ENCODE measurements at places on chromosomes 7 and 10.

GRCh38 chr7:29453021-29453420 lies 110.6 kb upstream of the PRR15 start:
- no peak for DNase-seq

DNA sequence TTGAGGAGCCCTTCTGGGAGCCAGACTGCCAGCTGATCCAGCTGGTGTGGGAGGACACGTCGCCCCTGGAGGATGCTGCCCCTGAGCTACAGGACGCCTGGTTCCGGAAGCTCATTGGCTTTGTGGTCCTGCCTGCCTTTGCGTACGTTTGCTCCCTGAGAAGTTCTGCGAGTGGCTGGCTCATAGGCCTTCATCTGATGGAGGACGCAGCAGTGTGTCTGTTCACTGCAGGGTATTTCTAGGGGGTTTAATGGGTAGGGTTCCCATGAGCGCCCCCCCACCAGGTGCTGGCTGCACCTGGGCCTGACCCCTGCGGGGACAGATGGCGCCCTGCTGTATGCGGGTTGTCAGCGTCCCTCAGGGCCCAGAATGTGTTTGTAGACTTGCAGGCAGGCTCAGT lies 5.0 kb downstream of the PAOX start:
- no peak for DNase-seq

- no peak for DNase-seq
Observed at GRCh38 chr7:126487728-126488442, 764.9 kb downstream of the GRM8 start.

DNA sequence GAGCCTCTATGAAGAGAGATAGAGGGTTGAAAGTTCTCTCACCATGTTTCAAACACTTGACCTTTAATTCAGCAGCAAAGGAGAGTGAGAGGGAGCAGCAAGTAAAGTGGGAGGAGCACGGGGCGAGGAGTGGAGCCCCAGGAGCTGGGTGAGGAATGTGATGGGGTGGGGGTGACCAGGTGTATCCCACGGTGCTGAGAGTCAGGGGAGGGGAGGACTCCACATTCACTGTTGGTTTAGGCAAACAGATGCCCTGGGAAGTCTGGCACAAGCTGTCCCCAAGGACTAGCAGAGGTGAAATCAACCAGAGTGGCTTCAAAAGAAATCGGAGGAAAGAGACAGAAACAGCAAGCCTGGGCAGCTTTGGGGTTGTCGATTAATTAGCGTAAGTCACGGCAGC lies 101.8 kb upstream of the PITRM1 start:
- no peak for DNase-seq

- no peak for DNase-seq
Observed at GRCh38 chr7:41979834-41980307, 257.1 kb downstream of the GLI3 start.

DNA sequence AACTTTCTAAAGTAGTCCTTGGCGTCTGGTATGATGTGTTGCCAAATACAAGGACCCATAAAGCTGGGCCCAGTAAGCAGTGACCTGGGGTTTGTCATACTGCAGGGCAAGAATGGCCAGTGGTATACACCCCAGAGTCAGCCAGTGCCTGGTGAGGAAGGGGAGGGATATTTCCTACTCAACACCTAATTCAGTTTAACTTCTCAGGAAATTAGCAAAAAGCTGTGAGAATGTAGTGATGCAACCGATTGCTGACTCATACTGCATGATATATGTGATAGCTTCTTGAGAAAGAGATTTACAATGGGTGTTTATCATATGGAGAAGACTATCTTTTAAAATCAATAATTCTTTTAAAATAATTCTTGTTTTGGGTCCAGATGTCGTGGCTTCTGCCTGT lies 889.3 kb upstream of the CELF2 start:
- DNase-seq = no peak

DNA sequence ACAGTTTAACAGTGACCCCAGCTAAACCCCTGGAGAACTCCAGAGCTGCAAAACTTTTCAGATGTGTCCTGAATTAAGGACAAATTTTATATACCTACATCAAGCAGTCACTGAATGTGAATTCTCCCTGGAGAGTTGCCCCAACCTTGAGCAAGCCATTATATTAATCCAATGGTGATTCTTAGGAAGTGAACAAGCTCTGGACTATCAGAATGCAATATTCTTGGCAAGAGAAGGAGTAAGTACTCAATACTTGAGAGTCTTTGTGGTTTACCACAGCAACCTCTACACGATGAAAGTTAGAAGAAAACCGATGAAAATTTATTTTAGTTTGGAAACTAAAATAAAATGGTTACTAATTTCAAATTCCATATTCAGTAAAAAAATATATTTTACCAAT lies 19.3 kb upstream of the ZNF365 start:
- DNase-seq = no peak

- no peak for DNase-seq
Observed at GRCh38 chr7:151572136-151572535, 52.4 kb upstream of the RHEB start.

- no peak for DNase-seq
Observed at GRCh38 chr7:139340808-139341057, 404 bp upstream of the FMC1 start.

DNA sequence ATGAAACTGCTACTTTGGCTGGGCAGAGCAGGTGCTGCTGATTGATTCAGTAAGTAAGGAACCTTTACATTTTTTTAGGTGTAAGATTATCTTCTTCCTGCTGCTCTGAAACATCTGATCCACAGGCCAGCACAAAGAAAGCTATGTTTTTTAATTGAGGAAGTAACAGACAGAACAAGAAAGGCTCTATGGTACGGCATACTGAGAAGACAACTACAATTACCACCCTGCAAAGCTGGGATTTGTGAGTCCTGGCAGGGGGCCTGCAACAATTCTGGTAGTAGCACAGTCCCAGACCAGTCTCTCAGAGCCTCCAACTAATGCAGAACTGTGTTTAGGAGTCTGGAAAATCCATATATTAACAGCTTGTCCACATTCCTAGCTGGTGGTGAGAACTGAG lies 103.0 kb upstream of the LRRTM3 start:
- DNase-seq = no peak

DNA sequence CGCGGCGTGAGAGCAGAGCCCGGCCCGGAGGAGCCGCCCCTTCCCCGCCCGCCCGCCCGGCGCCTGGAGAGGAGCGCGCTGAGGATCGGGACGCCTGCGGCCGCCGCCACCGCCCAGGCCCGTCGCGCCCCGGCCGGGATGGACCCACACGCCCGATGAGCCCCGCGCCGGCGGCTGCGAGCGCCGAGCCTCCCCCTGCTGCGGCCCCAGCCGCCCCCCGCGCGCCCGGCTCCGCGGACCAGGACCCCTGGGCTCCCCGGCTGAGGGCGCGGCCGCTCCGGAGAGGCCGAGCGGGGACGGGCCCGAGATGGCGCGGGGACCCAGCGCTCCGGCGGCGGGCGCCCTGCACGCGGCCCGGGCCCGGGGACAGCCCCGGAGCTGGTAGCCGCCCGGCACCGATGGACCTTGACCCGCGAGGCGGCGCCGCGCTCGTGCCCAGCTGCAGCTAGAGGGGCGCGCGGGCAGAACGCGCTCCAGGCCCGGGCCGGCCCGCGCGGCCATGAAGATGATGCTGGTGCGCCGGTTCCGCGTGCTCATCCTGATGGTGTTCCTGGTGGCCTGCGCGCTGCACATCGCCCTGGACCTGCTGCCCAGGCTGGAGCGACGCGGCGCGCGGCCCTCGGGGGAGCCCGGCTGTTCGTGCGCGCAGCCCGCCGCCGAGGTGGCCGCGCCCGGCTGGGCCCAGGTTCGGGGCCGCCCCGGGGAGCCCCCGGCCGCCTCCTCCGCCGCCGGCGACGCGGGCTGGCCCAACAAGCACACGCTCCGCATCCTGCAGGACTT lies 520 bp downstream of the FAM20C start:
- no peak for DNase-seq

- no peak for DNase-seq
Observed at GRCh38 chr10:50896721-50897120, 11.3 kb upstream of the A1CF start.

- no peak for DNase-seq
Observed at GRCh38 chr10:97278491-97278989, 13.9 kb downstream of the ARHGAP19 start.

- no peak for DNase-seq
Observed at GRCh38 chr7:67754651-67755050, 758.0 kb downstream of the TYW1 start.

DNA sequence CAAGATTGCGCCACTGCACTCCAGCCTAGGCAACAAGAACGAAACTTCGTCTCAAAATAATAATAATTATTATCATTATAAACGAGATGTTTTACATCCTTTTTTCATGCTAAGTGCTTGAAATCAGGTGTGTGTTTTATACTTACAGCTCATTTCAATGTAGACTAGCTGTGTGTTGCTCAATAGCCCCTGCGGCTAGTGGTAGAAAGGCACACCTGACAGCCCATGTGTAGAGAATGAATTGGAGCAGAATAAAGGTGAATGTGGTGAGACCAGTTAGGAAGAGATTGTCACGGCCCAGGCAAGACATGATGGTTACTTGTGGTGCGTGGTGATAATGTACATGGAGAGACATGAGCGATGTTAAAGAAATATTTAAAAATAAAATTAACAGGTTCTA lies 86.7 kb upstream of the TMEM26 start:
- DNase-seq = no peak

GRCh38 chr10:28012990-28013515 lies 14.2 kb upstream of the ODAD2 start:
- no peak for DNase-seq

DNA sequence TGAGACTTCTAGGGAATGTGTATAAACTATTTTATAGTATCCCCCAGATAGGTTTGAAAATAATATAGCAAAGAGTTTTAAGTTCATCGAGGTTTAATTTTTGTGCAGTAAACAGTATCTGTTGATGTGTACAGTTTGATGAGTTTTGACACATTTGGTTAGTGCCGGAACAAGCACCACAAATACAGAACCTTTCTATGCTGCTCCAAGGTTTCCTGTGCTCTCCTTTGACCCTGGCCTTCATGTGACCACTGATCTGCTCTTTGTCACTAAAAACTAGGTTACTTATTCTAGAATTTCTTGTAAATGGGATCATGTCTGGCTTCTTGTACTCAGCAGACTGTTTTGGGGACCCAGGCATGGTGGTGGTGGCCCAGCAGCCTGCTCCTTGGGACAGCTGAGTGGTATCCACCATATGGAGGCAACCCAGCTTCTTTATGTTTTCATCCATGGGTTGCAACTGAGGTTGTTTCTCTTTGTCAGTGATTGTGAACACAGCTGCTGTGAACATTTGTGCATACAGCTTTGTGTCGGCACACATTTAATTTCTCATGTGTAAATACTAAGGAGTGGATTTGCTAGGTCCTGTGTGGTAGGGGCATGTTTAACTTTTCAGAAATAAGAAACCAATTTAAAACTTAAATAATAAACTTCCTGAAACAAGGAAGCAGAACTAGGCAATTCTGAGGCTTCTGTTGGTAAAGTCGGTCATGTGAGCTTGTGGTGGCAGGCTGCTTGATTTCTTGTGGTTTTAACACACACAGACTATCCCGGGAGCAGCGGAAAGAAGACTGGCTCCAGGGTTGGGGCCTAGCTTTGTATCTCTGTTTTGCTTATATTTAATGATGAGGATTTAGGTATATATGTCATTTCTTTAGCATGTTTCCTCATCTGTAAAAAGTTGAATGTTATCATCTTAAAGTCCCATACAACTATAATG lies 219.4 kb downstream of the ABCA13 start:
- no peak for DNase-seq

DNA sequence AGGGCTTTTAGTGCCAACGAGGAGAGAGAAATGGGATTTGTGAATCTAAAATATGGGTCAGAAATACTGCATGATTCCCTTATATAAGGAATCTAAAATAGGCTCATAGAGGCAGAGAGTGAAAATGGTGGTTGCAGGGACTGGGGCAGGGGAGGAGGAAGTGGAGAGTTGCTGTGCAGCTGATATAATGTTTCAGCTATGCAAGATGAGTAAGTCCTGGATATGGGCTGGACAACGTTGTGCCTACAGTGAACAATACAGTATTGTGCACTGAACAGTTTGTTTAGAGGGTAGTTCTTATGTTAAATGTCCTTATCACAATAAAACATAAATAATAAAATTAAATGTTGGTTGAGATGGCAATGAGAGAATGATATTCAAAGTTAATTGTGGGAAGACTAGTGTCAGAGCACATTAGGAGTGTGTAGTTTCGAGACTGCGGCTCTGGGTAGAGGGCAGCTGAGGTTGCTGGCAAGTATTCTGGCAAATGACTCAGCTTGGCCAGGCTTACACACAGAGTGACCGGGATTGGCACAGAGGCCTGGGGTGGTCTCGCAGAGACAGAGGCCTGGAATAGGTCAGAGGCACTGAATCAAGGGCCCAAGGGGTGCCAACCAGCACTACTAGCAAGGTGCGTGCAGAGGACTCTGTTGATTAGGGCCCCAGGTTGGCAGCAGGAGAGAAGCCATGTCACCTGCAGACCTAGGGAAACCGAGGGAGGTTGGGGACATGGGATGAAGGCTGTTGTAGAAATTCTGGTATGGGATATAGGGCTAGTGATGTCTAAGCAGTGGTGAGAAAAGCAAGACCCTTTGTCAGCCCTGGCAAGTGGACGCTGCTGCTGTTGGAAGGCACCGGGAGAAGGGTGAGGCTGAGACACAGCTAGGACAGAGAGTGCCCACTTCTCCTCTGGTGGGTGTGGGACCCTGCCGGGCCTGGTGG lies 2.8 kb upstream of the DEPP1 start:
- no peak for DNase-seq
